HT1080 (cell line): ENCODE measurements at places on chromosomes 2 and 18. TPM values are rescaled to one million over a fixed set of nuclear protein-coding genes. Genes with fewer than 3 reads are reported as not detected.

GRCh38 chr18:9133225-9133624 lies 3.4 kb upstream of the ANKRD12 start:
- no peak for DNase-seq

GRCh38 chr2:55482186-55482884 lies 37.2 kb upstream of the CFAP36 start:
- DNase-seq = peak; percentile 82

DNA sequence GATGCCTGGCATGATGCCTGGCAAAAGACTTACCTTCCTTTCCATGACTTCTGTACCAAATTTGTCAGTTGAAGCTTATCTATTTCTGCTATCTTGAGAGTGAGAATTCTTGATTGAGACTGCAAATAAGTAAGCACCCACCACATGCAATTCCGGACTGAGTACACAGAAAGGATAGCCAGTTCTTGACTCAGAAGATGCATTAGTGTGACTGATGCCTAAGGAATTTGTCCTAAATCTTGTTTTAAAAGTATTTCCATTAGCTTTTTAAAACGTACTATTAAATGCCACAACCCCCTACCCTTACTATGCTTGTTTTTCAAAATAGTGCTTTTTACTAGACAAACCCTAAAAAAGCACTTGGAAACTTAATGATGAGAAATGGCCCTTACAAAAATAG lies 545 bp downstream of the MPP4 start:
- peak; percentile 74 for DNase-seq

DNA sequence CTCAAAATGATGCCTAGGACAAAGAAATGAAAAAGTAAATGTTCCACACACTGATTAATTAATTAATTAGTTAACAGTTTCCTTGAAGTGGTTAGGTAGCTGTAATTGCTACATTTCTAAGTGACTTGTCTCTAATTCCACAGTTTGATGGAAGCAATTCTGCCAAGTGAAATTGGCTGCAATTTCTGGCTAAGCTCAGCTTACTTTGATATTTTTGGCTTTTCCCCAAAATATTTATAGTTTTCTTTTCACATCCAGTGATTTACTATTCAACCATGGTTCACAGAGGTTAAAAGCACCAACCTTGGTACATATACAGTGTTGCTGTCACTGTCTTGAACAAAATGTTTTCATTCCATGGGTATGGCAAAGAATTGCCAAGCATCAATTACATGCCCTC lies 459.5 kb upstream of the CDH20 start:
- DNase-seq = no peak

DNA sequence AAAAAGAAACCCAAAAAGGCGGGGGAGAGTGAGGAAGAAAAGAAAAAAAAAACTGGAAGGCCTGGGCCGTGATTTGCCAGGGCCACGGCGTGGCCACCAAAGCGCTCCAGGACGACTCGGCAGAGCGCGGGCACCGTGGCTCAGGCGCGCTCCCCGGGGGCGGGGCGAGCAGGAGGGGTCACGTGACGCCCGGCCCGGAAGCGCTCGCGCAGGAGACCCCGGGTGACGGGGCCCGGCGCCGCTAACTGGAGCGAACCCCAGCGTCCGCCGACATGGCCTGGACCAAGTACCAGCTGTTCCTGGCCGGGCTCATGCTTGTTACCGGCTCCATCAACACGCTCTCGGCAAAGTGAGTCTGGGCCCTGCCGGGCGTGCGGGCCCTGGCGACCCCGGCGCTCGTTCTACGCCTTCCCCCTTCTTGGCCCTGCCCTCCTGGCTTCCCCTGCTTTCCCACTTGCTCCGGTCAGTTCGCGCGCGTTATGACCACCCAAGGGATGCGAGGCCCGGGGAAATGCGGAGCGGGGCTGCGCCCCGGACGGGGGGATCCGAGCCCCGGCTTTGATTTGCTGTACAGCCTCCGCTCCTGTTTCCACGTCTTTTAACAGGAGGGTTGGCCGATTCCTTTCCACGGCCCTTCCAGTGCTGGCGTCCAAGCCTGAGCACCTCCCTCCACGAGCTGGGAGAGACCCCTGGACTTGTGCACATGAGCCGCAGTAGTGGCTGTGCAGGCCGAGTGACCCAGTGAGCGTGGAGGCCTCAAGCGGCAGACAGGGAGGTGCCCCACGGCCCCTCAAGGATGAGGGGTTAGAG lies at the start of gene SLC35F6:
Gene SLC35F6, plus strand, starts transcription at position 207 of the 810 bp plus-strand sequence. Its CDS starts 66 bp downstream, at position 273.
- peak; percentile 68 for DNase-seq

GRCh38 chr2:143926736-143927135 lies 593.2 kb downstream of the ZEB2 start:
- DNase-seq = no peak

DNA sequence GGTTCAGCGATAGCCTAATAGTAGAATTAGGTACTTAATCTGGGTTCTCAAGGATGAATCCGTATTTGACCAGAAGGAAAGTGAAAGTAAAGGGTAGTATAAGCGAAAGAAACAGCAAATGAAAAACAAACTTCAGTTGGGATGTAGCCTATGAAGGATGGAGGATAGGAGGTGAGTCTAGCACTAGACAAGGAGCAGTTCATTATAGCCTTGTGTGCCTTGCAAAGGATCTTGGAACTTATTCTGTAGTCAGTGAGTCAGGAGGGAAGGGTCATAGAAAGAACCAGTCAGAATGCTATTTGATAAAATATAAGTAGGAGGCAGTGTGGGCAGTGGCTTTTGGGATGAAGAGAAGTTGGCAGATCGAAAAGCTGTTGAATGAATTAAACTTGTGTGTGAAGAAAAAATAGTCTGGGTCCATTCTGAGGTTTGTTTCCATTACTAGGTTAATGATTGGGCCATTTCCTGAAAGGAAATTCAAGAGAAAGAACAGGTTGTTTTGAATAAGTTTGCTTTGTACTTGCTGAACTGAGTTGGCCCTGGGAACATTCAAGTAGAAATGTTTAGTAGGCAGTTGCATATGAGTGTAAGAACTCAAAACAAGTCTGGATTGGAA lies 48.5 kb downstream of the ANKRD12 start:
- DNase-seq = peak; percentile 10

- no peak for DNase-seq
Observed at GRCh38 chr18:12312976-12313375, 4.9 kb downstream of the TUBB6 start.

DNA sequence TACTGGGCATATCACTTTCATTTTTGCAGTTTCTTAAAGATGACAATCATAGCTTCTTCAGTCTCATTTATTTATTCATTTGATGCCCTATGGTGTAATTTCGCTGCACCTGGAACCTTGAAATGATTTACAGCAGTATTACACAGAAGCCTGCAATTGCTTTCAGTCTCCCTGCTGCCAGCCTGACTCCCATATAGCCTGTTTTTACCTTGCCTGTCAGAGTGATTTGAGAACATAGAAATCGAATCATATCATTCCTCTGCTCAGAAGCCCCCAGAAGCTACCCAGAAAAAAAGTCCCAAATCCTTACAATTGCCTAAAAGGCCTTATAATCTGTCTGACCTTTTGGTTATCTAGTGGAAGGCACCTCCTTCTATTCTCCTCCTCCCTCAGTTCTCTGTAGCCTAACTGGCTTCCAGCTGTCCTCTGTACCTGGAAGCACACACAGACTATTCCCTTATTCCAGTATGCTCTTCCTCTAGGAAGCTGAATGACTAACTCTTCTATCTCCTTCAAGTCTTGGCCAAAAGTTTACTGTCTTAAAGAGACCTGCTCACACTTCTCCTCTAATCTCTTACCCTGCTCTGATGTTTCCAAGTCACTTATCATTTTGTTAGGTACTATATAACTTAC lies 12.6 kb downstream of the SCN3A start:
- DNase-seq = peak; percentile 2

- no peak for DNase-seq
Observed at GRCh38 chr2:186977433-186978045, 128.6 kb upstream of the ZSWIM2 start.

- DNase-seq = no peak
Observed at GRCh38 chr2:152115952-152116351, 17.1 kb upstream of the CACNB4 start.

DNA sequence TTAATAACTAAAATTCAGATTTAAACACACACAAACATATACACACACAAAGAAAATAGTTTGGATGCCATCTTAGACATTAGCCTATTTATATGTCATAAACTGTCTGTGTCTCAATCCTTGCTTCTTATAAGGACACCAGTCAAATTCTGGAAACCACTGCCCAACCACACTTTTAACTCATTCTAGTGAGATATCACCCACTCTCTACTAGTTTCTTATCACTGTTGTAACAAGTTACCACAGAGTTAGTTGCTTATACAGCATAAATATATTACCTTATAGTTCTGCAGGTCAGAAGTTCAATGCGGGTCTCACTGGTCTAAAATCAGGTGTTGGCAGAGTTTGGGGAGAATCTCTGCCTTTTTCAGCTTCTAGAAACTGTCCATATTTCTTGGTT lies 239.1 kb downstream of the MTX2 start:
- DNase-seq = no peak

DNA sequence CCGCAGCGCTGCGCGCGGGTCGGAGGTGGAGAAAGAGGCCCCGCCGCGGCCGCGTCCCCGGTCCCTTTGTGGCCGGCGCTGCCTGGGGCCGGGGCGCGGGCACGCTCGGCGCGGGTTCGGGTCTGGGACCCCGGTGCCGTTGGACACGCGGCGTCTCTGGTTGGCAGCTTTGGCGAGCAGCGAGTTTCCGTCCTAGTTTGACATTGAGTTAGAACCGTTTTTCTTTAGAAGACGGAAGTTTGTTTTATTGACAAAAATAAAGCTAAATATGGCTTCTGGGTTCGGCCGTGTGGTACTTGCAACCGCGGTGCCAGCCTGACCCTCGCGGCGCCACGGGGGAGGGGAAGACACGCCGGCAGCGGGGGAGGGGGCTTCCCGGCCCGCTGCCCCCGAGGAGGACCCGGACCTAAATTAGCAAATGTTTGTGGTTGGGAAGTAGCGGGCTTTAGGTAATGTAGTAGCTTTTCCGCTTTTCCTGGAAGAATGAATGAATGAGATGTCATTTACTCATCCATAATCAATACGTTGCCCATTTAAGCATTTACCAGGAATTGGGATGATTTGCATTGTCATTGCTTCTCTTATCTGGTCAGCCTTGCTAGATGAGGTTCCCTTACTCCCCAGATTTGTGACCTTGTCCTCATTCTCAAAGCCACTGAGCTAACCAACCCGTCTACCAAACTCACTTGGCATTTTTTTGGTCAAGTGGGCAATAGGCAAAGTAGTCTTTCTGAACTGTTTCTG lies 530 bp downstream of the GALNT1 start:
- no peak for DNase-seq

DNA sequence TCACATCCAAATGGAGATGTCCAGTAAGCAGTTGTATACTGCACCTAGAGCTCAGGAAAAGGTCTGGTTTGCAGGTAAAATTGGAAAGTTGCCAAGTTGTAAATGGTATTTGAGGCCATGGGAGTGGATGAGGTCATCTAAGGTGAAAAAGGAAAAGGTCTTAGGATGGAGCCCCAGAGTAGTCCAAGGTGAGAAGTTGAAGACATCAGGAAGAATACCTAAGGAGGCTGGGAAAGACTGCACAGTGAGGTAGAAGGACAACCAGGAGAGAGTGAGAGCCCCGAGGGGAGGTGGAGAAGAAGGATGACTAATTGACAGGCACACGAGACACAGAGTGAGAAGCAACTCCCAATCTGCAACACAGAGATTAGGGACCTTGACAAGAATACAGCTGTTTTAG lies 10.7 kb downstream of the DPP4 start:
- DNase-seq = no peak

GRCh38 chr2:232890536-232890895 lies 20.5 kb downstream of the SNORC start:
- no peak for DNase-seq

GRCh38 chr2:95079199-95079683 lies 42.4 kb downstream of the MRPS5 start:
- no peak for DNase-seq

DNA sequence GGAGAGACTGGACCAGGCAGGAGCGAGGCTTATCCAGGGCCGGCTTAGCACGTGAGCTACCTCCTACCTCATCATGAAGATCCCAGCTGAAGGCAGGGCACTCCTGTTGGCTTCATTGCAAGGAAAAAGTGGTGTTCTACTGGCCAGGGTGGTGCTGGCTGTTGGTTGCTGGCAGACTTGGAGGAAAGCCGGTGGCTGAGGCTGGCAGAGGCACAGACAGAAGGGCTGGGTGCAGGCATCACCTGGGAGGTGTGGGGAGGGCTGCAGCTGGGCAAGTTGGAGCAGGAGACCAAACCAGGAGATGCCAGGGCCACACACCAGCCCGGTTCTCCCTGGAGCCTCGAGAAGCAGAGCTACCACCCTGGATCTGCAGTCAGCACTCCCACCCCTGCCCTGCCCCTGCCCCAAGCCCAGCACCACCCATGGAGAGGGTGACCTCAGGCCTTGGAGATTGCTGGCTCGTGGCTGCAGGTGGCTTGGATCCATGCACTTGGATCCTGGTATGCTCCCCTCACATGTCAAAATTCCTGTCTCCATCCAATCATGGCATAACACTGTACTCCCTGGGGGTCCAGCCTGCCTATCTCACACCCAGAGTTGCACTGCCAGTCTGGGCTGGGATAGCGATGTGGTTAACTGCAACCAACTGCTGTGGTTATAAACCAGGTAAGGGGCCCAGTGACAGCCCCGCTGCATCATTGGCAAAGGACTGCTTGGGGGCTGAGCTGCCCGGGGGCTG lies 49.7 kb downstream of the GLI2 start:
- DNase-seq = no peak

DNA sequence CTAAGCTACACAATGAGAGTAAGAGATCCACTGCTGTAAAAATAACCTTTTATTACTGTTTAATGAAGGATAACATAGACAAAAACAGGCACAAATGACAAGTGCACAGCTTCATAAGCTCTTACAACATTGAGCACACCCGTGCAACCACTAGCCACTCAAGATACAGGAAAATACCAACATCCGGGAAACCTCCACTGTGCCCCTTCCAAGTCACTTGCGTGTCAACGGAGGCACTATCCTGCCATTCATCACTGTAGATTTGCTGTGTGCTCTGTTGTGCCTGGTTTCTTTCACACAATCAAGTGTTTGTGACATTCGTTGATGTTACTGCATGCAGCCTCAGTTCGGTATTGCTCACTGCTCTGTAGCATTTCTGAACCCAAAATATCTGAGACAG lies 292.9 kb upstream of the MYT1L start:
- DNase-seq = no peak

The SLC19A3 gene
- total RNA-seq = not detected in 2 replicates

The PIEZO2 gene
- total RNA-seq = 0.10 and 0.82 TPM in 2 replicates

The SCN1A gene
- total RNA-seq = 0.02 TPM in 1 of 2 replicates, not detected in the other

The UGT1A10 gene
- total RNA-seq = not detected in 2 replicates

The B4GALT6 gene
- 22.1 and 29.3 TPM in 2 replicates for total RNA-seq

The DSC1 gene
- total RNA-seq = not detected in 2 replicates

The POTEC gene
- total RNA-seq = 0.24 TPM in 1 of 2 replicates, not detected in the other

The FASTKD1 gene
- 18.4 and 19.2 TPM in 2 replicates for total RNA-seq

The FOXD4L1 gene
- total RNA-seq = 0.05 TPM in 1 of 2 replicates, not detected in the other

The CLIP4 gene
- total RNA-seq = 1.2 and 1.5 TPM in 2 replicates

The SFTPB gene
- not detected in 2 replicates for total RNA-seq

The GPR39 gene
- total RNA-seq = 5.6 and 6.9 TPM in 2 replicates

The GBX2 gene
- 1.9 and 3.7 TPM in 2 replicates for total RNA-seq

The PJVK gene
- 0.39 and 0.47 TPM in 2 replicates for total RNA-seq

The MYOM1 gene
- not detected in 2 replicates for total RNA-seq

The ADCYAP1 gene
- not detected in 2 replicates for total RNA-seq

The ICOS gene
- not detected in 2 replicates for total RNA-seq
